ENCODE measurements at places on chromosomes 7 and 10.

DNA sequence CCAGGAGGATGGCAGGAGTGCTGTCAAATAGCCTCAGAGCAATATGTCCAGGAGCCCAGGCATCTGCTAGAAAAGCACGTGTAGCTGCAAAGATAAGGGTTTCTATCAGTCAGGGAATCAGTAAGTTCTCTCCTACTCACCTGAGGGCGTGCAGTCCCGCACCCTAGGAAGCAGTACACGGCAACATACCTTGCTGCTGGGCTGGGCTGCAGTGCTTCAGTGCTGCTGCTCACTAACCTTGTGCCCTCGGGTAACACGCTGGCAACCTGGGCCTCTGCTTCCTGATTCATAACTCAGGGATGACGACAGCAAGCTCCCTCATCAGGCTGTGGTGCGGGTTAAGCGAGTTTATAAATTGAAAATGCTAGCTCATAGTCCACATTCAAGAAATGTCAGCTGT lies 29.5 kb upstream of the CCNY start:
- DNase-seq: no peak

GRCh38 chr7:101468546-101469275 lies 106.0 kb downstream of the COL26A1 start:
- DNase-seq: no peak

GRCh38 chr10:100553929-100554328 lies 18.2 kb downstream of the HIF1AN start:
- DNase-seq: no peak

DNA sequence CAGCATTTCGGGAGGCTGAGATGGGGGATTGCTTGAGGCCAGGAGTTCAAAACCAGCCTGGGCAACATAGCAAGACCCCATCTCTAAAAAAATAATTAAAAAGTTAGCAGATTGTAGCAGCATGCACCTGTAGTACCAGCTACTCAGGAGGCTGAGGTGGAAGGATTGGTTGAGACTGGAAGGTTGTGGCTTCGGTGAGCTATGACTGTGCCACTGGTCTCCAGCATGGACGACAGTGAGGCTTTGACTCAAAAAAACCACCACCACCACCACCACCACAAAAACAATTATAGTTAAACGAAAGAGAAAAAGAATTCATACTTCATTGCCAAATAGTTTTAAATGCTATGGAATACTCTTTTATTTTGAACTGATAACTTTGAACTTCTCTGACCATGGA lies 63.4 kb downstream of the VTI1A start:
- DNase-seq: no peak

DNA sequence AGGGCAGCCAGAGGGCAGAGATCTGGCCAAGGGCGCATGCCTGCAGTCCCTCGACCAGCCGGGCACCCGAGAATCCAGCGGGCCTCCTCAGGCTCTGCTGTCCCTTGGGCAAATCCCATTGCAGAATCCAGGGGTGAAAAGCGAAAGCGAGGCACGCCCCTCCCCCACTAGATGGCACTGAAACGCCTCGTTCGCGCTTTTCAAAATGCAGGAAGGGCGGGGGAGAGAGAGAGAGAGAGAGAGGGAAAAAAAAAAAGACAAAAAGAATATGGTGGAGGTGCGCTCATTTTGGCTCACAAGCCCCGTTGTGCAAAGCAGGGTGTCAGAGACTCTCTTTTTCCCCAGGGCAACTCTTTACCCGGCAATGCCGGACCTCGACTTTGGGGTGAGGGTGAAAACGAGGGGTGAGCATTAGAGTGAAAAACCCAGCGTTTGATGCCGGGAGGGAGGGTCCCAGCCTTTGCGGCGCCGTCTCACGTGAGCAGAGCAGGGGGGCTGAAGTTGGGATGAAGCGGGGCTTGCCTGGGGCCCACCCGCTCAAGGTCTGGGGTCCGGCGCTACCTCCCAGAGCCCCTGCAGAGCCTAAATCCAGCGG lies 2.5 kb upstream of the TMEM178B start:
- DNase-seq: no peak

DNA sequence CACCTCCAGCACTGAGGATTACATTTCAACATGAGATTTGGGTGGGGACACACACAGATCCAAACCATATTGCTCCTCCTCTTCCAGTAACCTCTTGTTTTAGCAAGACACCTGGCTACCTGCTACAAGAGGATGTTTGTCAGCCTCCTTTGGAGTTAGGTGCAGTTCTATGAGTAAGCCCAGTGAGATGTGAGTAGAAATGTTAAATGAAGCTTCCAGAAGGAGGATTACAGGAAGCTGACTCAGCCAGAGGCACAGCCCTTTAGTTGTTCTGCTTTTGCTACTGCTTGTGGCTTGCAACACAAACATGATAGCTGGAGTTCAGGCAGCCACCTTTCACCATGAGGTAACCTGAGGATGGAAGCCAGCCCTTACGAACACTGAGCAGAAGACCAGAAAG lies 382.7 kb upstream of the RNF32 start:
- no peak for DNase-seq

- no peak for DNase-seq
These were observed 13.2 kb downstream of the MRPS33 start for GRCh38 chr7:141001546-141001945.

GRCh38 chr7:150503581-150503980 lies 11.1 kb upstream of the GIMAP7 start:
- no peak for DNase-seq

DNA sequence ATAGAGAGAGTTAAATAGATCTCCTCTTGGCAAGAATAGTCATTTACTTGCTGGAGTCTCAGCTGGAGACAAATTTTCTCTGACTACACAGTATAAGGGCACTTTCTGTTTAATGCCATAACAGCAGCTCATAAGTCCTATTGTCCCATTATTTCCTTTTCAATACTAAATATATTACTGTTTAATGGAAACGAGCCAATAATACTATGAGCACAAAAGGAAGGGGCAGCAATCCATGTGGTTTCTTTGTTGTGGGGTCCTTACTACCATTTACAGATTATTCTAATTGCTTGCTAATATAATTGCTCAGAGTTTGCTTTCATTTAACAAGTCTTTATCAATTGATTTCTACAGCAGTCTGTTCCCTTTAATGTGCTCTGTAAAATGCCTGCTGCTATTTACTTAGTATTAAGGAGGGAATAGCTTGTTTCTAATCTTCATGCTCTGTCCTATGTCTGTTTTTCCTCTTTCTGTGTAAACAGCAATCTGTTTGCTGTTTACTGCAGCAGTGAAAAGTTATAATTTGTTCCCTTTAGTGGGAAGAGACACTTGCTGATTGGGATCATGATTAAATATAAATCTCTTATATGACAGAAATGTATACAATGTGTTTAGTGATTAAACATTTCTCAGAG lies 296.2 kb upstream of the SMIM30 start:
- no peak for DNase-seq

DNA sequence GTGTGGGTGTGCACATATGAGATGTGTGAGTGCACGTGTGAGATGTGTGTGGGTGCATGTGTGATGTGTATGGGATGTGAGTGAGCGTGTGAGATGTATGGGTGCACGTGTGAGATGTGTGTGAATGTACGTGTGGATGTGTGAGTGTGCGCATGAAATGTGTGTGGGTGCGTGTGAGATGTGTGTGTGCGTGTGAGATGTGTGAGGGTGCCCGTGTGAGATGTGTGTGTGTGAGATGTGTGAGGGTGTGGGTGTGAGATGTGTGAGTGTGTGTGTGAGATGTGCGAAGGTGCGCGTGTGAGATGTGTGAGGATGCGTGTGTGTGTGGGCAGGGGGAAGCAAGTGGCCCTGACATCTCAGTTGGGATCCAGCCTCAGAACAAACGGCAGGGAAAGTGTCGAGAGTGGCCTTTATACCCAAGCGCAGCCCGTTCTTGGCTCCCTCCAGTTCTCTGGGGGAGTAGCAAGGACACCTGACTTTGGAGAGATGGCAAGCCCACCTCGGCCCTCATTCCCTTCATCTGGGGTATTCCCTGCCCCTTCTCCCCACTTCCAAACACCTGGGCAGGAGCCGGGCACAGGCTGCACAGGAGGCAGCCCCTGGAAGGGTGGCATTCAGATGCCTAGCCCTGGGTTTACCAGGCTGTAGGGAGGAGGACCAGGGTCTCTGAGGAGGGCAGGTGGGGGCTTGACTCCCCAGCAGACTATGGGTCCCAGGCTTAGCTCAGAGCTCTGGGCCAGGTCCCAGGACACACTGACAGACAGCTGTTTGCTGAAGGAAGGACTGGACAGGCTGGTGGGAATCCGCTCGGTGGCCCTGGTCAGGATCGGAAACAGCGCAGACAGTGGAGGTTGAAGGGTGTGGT lies 31.6 kb downstream of the PPIF start:
- no peak for DNase-seq

DNA sequence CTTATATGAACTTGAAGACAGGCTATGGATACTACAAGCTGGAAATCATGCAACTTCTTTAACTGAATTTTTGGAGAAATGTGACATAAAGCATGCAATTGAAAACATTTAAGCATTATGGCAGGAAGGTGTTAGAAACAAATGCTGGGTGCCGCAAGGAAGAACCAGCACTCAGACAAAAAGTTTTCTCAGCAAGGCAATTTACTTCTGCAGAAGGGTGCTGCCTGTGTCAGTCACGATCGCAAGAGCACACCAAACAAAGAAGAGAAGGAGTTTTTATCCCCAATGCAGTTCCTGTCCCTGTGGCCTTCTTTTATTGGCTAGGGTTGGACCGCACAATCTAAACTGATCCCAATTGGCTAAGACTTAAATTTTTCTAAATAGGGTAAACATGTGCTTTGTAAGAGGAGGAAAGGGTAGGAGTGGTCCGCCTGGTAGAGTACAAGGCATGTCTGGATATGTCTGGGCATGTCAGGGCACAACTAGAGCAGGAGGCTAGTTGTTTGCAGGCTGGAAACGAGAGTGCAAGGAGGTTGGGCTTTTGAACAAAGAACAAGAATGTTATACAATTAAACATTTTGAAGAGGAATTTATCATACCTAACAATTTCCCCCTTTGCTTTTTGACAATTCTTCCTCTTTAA lies 109.6 kb upstream of the FAM3C start:
- DNase-seq: no peak

DNA sequence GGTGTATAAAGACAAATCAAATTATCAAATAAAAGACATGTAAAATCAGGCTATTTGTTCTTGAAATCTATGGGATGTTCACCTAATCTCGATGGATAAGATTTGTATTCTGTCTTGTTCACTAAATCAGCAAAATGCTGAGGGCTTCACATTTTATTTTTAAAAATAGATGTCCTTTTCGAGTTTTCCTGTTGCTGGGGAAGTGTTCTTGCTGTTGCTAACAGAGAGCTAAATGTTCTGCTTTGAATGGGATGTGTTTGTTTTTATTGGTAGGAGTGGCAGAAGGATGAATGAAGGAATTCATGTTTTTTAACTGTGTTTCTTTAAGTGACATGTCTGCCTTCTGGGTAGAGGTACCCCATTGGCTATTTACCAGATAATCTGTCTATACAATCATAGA lies 7.3 kb upstream of the SNX13 start:
- no peak for DNase-seq

GRCh38 chr7:2209146-2209960 lies 23.4 kb downstream of the MAD1L1 start:
- DNase-seq: no peak

DNA sequence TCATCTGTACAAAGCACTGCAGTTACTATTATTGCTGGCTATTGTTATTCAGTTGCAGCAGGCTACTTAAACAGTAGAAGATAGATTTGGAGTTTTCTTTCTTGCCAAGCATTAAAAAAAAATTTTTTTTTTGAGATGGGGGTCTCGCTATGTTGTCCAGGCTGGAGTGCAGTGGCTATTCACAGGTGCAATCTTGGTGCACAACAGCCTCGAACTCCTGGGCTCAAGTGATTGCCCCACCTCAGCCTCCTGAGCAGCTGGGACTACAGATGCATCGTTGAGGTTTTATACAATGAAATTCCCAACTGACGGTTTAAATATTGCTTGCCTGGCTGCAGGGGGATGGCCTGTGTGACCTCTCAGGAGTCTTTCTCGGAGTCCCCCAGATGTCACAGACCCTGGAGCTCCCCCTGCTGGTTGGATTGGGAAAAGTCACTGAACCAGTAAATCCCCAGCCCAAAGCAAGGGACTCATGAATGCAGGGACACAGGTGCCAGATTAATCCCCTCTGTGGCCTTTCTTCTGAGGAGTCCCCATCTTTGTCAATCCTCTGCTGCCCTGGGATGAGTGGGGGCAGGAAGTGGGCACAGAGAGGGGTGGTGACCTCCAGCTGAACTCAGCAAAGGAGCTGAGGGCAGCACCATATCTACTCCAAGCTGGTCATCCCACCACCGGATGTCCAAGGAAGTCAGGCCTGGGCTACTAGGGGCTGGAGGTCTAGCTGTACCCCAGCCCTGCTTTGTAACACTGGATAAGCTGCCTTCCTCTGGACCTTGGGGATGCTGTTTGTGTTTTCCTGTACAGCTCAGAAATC lies 149.6 kb downstream of the C10orf105 start:
- DNase-seq: peak; percentile 77

DNA sequence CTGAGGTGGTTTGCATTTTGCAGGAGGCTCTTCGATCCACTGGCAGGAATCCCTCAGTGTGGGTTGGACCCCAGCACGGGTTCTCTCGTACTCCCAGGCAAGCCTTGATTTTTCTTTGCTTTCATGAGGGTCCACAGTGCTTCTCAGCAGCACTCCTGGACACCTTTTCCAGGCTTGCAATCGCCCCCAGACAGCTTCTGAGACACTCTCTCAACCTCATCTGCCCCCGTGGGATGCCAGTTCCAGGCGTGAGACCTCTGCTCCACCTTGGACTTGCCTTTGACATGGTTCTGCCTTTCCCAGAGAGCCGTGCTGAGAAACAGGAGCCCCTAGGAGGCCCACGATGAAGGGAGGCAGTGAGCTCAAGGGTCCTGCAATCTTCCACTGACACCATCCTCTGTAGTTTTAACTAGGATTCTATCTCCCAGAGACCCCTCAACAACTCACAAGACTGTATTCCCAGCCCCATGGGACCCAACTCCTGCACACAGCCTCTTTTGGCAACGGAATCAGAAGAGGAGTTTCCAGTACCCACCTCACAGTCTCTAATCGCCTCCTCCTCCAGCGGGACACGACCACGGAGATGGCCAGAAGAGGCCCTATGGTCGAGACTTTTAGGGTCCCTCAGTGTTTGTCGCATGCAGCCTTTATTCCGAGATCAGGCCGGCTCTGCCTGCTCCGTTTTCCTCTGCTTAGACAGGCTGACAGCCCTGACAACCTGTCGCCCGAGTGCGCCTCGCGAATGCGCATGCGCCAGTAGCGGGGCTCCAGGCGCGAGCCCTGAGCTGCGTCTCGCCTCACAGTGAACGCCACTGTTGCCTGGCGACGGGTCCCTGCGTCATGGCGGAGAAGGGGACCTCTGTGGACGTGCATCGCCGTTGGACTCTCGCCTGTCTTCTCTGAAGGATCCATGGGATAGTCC lies 26.0 kb upstream of the ZNF273 start:
- peak; percentile 32 for DNase-seq

- no peak for DNase-seq
These were observed 26.2 kb upstream of the CTBP2 start for GRCh38 chr10:125186431-125187170.

Data from stimulated activated CD8-positive, alpha-beta memory T cell treated with anti-CD3 and anti-CD28 coated beads, Interleukin-4, amount 100 ng/mL, for 4 hours (primary cell).